ENCODE measurements at places on chromosomes 4 and X.

DNA sequence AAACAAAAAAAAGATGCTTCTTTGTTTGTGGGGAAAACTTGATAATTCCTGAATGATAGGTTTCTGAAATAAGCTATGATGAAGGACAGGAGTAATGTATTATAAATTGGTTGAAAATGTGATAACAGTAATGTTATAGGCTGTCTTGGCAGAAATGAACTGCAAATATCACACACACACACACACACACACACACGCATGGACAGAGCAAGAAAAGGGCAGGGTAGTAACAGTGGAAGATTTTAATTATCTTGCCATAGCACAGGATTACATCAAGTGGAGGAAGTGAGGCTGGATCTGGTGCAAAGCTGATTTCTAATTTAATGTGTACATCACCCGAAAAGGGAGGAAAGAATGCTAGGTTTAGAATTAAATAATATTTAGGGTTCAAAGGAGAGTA lies 97.5 kb upstream of the CXXC4 start:
- DNase-seq, result no peak

DNA sequence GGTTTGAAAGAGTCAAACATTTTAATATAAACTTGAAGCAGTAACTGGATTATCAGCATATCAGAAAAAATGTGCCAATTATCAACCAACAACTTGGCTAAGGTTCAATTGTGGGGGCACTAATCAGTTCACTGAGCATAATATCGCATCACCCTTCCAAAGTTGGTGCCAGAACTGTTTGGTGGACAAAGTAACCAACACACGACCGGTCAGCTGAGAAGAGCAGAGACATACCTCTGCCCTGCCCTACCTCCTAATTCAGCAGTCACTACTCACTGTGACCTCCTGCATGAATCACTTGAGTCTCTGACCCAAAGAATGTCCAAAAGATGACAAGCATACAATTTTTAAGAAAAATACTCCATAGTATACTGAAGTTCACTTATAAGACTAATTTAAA lies 53.2 kb downstream of the TSPAN5 start:
- DNase-seq, result no peak

DNA sequence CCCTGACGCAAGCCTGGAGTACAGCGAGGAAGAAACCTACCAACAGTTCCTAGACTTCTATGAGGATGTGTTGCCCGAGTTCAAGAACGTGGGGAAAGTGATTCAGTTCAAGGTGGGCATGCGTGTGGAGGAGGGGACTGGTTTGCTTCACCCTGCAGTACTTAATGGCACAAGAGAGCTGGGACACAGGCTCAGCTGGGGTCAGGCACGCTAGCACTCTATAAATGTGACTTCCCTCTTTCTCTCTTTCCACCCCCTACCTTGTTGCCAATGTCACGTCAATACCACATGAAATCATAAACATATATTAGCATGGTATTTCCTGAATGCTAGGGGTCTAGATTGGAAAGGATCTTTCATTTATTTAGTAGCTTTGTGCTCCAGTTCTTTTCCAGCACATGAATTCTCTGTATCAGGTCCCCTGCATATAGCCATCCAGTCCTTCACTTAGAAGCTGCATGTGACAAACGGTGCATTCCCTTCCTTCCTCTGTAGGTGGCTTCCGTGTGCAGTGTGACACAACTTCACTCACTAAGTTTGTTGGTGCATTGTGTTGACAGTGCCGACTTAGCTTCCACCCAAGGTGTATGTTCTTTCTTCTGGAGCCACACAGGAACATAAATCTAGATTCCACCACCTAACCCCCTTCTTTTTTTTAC lies 25.6 kb downstream of the ZRSR2 start:
- peak; percentile 26 for DNase-seq

- DNase-seq, result no peak
Measured at GRCh38 chrX:78643874-78644273, 15.3 kb downstream of the RTL3 start.

- no peak for DNase-seq
Measured at GRCh38 chr4:83387012-83387411, 52.4 kb upstream of the HPSE start.

Data from fibroblast of upper back skin (primary cell).